Osteocyte (in vitro differentiated cells): ENCODE measurements at places on chromosomes 5 and 9. TPM values are rescaled to one million over a fixed set of nuclear protein-coding genes. Genes with fewer than 3 reads are reported as not detected.

DNA sequence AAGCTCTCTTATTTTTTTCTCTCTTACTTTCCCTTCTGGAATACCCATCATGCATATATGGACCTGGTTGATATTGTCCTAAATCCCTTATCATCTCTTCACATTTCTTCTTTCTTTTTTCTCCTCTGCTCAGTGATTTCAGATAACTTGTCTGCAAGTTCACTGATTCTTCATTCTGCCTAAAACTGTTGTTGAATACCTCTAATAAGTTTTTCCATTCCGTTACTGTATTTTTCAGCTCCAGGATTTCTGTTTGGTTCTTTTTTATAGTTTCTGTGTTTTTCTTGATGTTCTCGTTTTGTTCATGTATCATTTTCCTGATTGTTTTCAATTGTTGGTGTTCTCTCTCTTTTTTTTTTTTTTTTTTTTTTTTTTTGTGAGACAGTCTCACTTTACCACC, 203.7 kb downstream of the COMMD10 start:
- H3K27me3 ChIP-seq = no peaks in the 10 kb centered on the region
- H3K4me1 ChIP-seq = peaks cover 25% of the 10 kb centered on the region
- DNase-seq = no peak
- no peak overlapping the region for H3K4me3 ChIP-seq
- peaks cover 6% of the 10 kb centered on the region for H3K36me3 ChIP-seq

DNA sequence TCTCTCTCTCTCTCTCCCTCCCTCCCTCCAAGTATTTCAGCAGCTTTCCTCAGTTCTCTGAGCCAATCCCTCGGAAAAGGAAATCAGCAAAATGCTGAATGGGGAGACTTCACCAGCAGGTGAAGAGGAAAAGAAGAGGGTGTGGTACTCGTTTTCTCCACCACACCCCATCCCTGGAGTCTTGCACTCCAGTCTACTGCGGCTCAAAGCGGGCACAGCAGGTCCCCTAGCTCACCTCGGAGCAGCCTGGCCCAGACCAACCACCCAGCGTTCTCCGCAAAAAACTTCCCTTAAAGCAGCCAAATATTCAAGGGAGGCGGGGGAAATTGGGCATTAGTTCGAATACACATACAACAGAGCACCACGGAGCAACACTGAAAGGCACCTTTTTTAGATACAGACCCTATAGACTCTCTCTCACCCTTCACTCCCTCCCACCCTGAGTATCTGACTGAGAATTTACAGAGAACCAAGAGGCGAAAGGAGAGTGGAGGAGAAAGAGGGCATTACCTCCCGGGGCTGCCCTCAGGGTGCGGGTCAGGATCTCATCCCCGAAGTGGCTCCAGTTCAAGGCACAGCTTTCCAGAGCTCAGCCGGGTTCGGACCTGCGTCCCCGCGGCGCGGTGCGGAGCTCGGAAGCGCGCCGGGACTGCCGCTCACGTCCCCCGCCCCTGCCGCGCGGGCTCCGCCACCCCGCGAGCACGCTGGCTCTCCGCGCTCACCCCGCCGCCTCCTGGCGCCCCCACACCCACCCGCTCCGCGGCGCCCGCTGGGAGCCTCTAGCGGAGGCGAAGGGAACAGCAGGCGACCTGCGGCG, 1638.5 kb upstream of the C9orf72 start:
- no peaks in the 10 kb centered on the region for H3K36me3 ChIP-seq
- H3K27ac ChIP-seq = no peak overlapping the region
- H3K4me1 ChIP-seq = peaks cover 13% of the 10 kb centered on the region
- no peak overlapping the region for H3K4me3 ChIP-seq
- no peak for DNase-seq

- H3K27me3 ChIP-seq = no peaks in the 10 kb centered on the region
- no peak for DNase-seq
- peaks cover 2% of the 10 kb centered on the region for H3K36me3 ChIP-seq
- H3K4me1 ChIP-seq = peaks cover 46% of the 10 kb centered on the region
- H3K4me3 ChIP-seq = no peak overlapping the region
- no peak overlapping the region for H3K27ac ChIP-seq
These were observed 65.3 kb downstream of the MARCHF3 start for GRCh38 chr5:126965061-126965475.

GRCh38 chr5:136058039-136058971, 29.5 kb downstream of the TGFBI start:
- peak; percentile 88 for DNase-seq
- H3K4me3 ChIP-seq = no peak overlapping the region
- H3K27ac ChIP-seq = peak overlapping the region; percentile 90
- H3K27me3 ChIP-seq = no peaks in the 10 kb centered on the region

- peaks cover 4% of the 10 kb centered on the region for H3K27me3 ChIP-seq
- DNase-seq = no peak
- no peak overlapping the region for H3K4me3 ChIP-seq
- H3K27ac ChIP-seq = no peak overlapping the region
These were observed 503.9 kb downstream of the RASEF start for GRCh38 chr9:82558855-82559630.

- DNase-seq = no peak
- peaks cover 52% of the 10 kb centered on the region for H3K27me3 ChIP-seq
- peak overlapping the region; percentile 61 for H3K4me3 ChIP-seq
- H3K36me3 ChIP-seq = peaks cover 1% of the 10 kb centered on the region
- peaks cover 14% of the 10 kb centered on the region for H3K4me1 ChIP-seq
These were observed 937 bp downstream of the TMOD1 start for GRCh38 chr9:97502222-97502983.

GRCh38 chr5:72587661-72588308, 80.6 kb upstream of the ZNF366 start:
- H3K27ac ChIP-seq = peak overlapping the region; percentile 76
- H3K4me3 ChIP-seq = no peak overlapping the region
- H3K27me3 ChIP-seq = no peaks in the 10 kb centered on the region
- peaks cover 39% of the 10 kb centered on the region for H3K4me1 ChIP-seq
- no peaks in the 10 kb centered on the region for H3K36me3 ChIP-seq

DNA sequence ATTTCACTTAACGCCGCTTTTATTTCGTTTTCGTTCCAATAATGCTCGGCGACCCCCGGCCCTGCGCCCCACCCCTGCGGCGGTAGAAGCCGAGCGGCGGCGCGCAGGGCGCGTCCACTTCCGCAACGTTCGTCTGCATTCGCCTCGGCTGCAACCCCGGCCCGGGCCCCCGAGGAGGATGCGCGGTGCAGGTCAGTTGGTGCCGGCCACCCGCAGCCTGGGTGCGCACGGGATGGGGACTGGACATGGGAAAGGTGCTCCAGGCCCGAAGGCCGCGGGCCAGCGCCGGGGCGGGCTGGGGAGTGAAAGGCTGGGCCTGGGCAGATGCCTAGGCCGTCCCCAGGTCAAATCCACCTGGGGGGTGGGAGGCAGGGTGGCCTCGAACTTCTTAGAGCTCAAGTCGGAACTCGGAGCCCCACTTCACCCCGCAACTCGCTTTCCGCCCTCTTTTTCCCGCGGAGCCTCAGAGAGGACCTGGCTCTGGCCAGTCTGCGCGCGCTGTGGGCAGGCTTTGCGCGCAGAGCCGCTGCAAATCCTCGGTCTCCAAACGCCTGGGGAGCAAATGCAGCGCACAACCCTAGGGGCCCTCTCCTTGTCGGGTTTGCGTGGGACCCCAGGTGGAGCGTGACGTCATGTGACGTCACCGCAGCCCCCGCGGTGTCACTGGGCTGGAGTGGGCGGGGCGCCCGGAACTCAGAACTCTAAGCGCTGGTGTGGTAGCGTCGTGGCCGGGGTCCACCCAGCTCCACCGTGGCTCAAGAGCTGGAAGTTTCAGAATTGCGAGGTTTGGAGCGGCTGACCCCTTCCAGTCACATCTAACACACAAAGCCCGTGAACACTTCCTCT, 3.3 kb downstream of the TLX3 start:
- H3K4me1 ChIP-seq = peaks cover 40% of the 10 kb centered on the region
- peak overlapping the region; percentile 55 for H3K4me3 ChIP-seq
- H3K36me3 ChIP-seq = no peaks in the 10 kb centered on the region
- no peak overlapping the region for H3K27ac ChIP-seq
- DNase-seq = no peak
- H3K27me3 ChIP-seq = peaks cover 71% of the 10 kb centered on the region

DNA sequence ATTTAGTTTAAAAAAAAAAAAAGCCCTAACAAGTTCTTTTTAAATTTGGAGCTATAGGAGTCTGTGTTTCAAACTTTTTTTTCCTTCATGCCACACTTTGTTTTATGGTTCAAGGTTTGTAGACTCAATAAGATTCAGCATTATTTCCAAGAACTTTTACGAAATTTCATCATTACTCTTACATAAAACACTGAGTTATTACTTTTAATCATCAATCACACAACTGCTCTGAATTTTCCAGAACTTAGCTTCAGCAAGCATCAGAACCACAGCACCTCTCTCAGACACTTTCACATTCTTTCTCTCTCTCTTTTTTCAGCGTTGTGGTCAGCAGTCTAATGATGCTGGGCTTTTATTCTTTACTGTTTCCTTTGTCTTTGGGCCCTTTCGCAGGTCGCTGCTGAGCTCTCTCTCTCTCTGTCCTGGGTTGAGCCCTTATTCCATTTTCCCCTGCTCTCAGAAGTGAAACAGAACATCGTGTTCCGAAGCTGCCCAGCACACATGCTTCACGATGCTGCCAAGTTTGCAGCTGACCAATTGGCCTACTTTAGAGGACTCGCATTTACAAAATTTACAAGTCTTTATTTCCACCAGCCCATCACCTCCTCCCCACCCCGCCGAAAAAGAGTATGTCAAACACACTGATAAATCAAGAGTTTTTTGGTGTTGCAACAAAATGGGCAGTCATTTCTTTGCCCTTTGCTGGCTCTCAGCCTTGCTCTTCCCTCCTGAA, 44.6 kb upstream of the PIK3R1 start:
- H3K4me3 ChIP-seq = peak overlapping the region; percentile 47
- H3K27me3 ChIP-seq = no peaks in the 10 kb centered on the region
- no peak for DNase-seq

DNA sequence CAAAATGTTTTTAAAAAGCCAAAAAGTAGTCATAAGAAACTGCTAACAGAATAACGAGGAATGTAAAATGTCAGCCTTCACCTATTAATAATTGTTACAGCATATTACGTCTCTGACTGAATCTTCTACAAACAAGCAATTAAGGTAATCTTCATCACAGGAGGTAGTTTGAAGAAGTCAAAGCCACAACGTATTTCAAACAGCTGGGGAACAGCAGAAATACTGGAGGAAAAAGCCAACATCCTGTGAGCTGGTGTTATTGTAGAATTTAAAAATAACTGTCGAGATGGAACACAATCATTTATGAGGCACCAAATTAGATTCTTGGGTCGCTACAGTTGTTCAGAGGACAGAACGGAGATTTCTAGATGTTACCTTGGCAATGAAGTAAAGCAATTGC, 450.5 kb downstream of the AGTPBP1 start:
- DNase-seq = no peak
- H3K36me3 ChIP-seq = no peaks in the 10 kb centered on the region
- no peak overlapping the region for H3K4me3 ChIP-seq
- H3K4me1 ChIP-seq = no peaks in the 10 kb centered on the region
- H3K27me3 ChIP-seq = peaks cover 7% of the 10 kb centered on the region

DNA sequence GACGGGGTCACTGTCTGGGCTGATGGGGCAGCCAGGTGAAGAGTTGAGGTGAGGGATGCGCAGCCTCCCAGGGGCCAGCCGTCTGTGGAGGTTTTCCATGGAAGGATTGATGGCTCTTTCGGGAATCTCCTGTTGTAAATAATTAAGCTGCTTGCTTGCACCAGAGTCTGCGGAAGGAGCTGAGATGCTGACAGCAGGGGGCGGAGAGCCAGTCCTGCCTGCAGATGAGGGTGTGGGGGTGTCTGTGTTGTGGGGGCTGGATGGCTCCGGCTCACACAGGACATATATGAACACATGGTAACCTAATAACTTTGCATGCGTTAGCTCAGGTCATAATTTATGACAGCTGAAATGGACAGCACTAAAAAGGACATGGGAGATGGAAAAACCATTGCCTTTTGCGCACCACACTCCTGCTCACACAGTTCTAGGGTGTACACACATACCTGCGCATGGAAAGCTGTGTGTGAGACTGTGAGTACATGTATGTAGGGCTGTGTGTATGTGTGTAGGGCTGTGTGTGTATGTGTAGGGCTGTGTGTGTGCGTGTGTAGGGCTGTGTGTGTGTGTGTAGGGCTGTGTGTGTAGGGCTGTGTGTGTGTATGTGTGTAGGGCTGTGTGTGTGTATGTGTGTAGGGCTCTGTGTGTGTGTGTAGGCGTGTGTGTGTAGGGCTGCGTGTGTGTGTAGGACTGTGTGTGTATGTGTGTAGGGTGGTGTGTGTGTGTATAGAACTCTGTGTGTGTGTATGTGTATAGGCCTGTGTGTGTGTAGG, 36.8 kb upstream of the SEMA4D start:
- no peaks in the 10 kb centered on the region for H3K4me1 ChIP-seq
- no peak overlapping the region for H3K4me3 ChIP-seq
- no peak for DNase-seq
- H3K27me3 ChIP-seq = peaks cover 6% of the 10 kb centered on the region
- no peaks in the 10 kb centered on the region for H3K36me3 ChIP-seq

The IFNB1 gene
- not detected in 2 replicates for total RNA-seq

The ALDH1A1 gene
- total RNA-seq = not detected in 2 replicates

The FNIP1 gene
- 43.0 and 45.4 TPM in 2 replicates for total RNA-seq

The PCDHGB7 gene
- 6.2 and 8.8 TPM in 2 replicates for total RNA-seq

The S1PR3 gene
- total RNA-seq = 1.6 and 2.1 TPM in 2 replicates

The CDH9 gene
- total RNA-seq = not detected in 2 replicates

The SLC27A6 gene
- 0.26 TPM in 1 of 2 replicates, not detected in the other for total RNA-seq
